ENCODE measurements at places on chromosomes 11 and 22. TPM values are rescaled to one million over a fixed set of nuclear protein-coding genes. Genes with fewer than 3 reads are reported as not detected.

DNA sequence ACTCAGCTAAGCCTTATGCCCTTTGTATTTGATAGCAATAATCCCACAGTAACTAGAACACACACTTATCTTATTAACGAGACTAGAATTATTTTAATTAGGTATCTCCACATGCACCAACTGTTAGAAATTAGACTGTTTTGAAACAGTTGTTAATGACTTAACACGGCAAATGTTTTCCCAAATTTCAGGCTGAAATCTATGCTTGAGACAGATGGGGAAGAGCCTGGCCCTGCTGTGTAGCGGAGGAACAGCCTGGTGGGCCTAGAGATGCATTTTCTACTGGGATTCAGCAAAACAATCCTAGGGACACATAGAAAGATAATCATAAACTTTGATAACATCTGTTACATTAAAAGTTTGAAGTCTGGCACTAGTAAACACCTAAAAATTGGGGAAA lies 273.4 kb downstream of the TTC28 start:
- no peak for DNase-seq
- no peaks in the 10 kb centered on the region for H3K27me3 ChIP-seq
- no peak overlapping the region for H3K27ac ChIP-seq
- H3K4me3 ChIP-seq, result no peak overlapping the region
- H3K4me1 ChIP-seq, result peaks cover 22% of the 10 kb centered on the region

DNA sequence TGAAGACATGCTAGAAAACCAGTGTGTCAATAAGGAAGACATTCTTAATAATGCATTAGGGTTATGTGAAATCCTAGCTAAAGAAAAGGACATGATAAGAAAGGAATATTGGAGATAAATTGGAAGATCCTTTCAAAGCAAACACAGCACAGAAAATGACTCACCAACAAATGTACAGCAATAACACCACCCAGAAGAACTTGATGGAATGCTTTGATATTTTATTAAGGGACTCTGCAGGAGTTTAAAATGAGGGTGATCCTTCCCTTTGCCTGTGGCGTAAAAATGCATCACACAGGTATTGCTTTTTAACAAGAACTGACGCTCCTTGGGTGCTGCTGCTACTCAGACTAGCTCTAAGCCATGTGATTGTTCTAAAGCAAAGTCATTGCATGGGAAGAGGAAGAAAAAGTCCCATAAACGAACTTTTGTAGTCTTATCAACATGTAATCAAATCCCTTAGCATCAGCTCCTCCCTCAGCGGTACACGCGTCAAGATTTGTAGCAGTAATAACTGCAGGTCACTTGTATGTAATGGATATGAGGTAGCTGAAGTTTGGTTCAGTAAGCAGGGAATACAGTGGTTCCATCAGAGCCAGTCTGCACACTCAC lies 48.4 kb upstream of the EED start:
- no peak overlapping the region for H3K4me3 ChIP-seq
- H3K27ac ChIP-seq, result peak overlapping the region; percentile 23
- H3K36me3 ChIP-seq, result no peaks in the 10 kb centered on the region
- H3K4me1 ChIP-seq, result peaks cover 31% of the 10 kb centered on the region
- no peaks in the 10 kb centered on the region for H3K27me3 ChIP-seq
- no peak for DNase-seq

The AASDHPPT gene
- 44.7 TPM for total RNA-seq

DNA sequence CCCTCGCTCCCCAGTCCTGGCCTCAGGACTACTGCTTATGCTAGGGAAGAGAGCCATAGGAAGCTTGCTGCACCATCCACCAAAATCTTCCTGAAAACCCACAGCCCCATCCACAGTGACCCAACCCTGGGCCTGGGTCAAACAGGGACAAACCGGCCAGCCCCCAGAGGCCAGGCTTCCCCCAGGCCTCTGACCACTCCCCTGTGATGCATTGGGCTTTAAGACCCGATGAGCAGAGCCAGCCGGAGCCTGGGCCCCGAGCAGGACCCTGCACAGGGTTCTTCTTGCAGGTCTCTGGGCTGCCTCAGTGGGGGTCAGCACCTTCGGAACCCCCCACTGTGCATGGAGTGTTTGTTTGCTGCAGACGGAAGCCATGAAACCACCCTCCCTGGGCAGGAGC lies 583.7 kb downstream of the BRD1 start:
- H3K27ac ChIP-seq, result no peak overlapping the region
- no peaks in the 10 kb centered on the region for H3K4me1 ChIP-seq
- no peaks in the 10 kb centered on the region for H3K27me3 ChIP-seq

The TMEM132A gene
- total RNA-seq, result 29.8 TPM

DNA sequence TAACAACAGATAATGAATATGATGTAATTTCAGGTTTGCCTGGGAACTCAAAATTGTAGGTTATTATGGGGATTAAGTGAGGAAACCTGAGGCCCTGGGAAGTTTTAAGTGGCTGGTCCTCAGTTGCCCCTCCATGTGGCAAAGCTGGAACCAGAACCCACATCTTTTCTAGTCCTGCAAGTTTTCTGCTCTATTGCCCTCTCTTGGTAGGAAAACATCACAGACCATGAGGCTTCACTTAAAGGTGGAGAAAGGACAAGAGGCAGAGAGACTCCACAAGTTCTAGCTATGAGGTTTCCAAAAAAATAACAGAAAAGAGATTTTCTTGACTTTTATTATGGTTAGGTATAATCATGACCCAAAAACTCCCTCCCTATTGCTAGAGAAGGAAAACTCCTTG lies 115.5 kb upstream of the DDI1 start:
- H3K36me3 ChIP-seq, result no peaks in the 10 kb centered on the region
- H3K4me1 ChIP-seq, result peaks cover 34% of the 10 kb centered on the region
- H3K4me3 ChIP-seq, result no peak overlapping the region
- H3K27ac ChIP-seq, result no peak overlapping the region
- no peaks in the 10 kb centered on the region for H3K27me3 ChIP-seq

Measured in HFFc6 (cell line).